ENCODE measurements at places on chromosomes 1 and 21.

GRCh38 chr1:227849251-227849650 is 33.8 kb downstream of the PRSS38 start:
- no peak for DNase-seq

DNA sequence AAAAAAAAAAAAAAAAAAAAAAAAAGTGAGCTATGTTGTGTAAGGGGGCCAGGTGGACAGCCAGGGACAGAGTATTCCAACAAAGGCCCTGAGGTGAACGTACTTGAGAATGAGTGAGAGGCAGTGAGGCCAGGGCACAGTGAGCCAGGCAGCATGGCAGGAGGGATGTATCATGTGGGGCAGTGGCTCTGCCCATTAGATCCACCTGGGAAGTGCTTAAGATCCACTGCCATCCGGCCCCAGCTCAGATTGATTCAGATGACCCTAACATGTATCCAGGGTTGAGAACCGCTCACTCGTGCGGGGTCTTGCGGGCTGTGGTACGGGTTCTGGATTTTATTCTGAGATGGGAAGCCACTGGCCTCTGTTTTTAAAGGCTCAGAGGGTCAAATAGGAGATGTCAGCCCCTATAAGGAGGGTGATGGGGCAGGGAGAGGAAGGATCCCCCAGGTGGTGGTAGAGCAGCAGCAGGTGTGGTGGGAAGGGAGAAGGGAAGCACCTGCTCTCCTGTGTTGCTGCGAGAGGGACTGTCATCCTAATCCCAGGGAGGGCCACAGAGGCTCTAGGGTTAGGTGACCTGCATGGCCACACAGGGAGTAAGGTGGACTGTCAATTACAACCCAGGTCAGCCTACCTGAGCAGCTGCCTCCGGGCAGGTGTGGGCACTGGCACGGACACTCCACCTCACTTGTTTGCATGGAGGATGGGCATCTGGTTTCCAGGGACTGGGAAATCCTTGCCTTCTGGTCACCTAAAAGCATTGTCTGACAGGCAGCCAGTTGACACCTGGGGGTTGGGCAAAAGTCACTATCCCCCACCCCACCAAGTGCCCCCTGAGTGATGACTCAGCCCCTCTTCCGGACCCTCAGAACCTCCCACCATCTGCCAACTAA is 31.6 kb downstream of the CDK18 start:
- no peak for DNase-seq

DNA sequence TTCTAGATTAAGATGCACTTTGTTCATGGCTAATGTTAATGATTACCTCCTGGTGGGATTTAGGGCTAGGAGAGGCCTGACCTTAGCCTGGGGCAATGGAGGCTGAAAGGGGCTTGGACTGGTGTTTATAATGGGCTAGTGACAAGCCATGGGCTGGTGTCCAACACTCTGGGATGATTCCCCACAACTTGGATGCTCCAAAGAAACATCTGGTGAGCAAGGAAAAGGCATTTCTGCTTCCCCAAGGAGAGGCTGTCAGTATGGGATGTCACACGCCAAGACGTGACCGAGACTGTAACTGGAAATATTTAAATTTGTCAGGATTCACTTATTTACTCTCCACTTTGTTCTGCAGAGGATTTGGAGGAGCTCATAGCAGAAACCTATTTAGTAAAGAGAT is 45.2 kb downstream of the PTPRU start:
- no peak for DNase-seq

GRCh38 chr1:81234237-81234636 is 566.5 kb upstream of the ADGRL2 start:
- DNase-seq = no peak

GRCh38 chr1:113830039-113830438 is 17.8 kb upstream of the RSBN1 start:
- no peak for DNase-seq

DNA sequence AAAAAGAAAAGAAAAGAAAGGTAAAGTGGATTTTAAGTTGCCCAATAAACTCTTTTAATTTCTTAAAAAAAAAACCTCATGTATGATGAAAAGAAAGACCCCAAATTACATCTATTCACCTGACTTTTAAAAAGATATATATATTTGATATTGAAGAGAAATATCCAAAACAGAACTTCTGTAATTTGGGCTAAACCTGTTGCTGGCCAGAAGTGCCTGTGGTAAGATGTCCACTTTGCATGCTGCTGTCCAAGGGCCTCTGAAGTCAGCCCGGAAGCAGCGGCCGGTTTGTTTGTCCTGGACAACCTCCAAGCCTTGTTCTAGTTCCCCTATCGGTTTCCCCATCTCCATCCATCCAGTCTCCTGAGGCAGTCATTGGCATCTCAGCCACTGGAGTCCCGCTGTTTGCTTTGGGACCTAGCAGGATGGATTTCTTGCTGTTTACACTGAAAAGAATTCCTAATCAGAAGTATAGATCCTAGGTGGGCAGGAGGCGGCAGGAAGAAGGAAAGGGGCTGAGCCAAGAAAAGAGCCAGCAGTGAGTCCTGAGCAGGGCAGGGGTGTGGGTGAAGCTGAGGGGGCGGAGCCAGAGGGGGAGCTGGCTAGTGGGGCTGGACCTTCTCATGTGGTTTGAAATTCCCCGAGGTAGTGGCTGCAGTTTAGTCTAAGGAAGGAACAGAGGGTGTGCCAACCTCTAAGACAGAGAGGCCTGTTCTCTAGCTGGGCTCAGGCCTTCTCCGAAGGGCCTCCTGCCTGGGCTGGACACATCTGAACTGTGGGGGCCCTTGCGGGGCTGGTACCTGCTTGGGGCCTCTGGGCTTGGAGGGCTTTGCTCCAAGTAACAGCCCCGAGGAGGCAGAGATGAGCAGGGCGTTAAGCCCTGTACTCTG is 3.3 kb downstream of the NCMAP start:
- no peak for DNase-seq

GRCh38 chr1:162765788-162766187 is 24.7 kb upstream of the HSD17B7 start:
- no peak for DNase-seq

GRCh38 chr1:116962987-116963639 is 38.4 kb upstream of the CD101 start:
- DNase-seq = no peak

GRCh38 chr1:93016171-93016570 is 54.9 kb upstream of the DIPK1A start:
- DNase-seq = no peak

DNA sequence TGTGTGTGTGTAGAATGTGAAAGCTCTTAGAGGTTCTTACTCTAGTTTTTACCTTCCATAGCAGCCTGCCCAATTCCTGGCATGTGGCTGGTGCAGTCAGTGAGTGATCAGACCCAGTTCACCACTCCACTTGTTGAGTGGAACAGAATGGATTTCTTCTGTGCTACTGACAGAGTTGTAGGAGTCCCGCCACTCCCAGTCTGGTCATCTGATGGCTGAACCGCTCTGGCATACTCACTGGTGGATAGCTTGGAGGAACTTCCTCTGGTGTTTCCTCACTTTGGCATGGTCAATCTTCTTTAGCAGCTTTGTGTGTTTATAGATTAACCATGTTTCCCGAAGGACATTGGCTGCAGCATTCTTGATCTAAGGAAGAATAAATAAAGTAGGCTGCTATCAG is 106.7 kb upstream of the ADAR start:
- DNase-seq = no peak

DNA sequence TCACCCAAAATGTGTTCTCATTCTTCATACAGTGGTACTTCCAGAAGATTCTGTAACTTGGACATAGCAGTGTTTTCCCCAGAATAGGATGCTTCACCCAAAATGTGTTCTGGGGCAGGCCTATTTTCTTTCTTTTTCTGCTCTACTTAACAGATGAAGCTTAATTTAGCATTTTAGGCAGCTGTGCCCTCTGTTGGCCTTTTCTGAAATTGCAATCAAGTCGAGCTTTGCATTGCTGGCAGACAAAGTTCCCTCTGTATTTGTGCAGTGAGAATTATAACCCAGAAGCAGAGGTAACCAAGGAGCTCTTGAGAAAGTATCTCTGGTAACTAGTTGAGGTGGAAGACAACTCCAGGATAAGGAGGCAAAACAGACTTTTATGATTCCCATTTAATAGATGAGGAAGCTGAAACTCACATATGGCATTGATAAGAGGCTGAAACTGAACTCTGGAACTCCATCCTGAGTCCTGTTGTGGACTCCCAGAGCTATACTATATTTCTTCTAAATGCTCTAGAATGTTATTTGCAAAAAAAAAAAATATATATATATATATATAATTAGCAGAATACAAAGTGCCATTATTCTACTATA is 50.3 kb upstream of the L1TD1 start:
- DNase-seq = no peak

DNA sequence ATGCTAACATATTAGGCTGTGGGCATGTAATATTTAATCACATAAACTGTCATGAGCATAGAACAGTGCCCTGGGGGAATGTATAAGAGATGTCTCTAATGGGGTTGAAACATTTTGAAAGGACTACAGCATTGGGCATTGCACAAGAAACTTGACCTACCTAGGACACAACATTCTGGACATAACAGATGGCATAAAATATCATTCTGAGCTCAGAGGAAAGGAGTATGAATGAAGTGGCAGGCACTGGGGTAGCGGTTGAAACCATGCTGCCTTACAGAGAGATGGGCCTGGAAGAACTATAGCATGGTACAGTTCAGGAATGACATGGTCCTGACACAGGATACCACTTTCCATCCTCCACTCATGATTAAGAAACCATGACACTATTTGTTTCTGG is 69.0 kb downstream of the LPAR3 start:
- DNase-seq = no peak

- DNase-seq = no peak
Measured at GRCh38 chr1:227947386-227947675, 401 bp downstream of the WNT9A start.

- no peak for DNase-seq
Measured at GRCh38 chr1:114215436-114215835, 61.8 kb upstream of the SYT6 start.

- DNase-seq = no peak
Measured at GRCh38 chr1:41022424-41022823, 899 bp upstream of the SLFNL1 start.

GRCh38 chr1:219798283-219799030 is 129.9 kb downstream of the SLC30A10 start:
- no peak for DNase-seq

- DNase-seq = no peak
Measured at GRCh38 chr1:39919545-39919944, 17.8 kb upstream of the MYCL start.

- no peak for DNase-seq
Measured at GRCh38 chr1:65812065-65812464, 19.4 kb downstream of the PDE4B start.

DNA sequence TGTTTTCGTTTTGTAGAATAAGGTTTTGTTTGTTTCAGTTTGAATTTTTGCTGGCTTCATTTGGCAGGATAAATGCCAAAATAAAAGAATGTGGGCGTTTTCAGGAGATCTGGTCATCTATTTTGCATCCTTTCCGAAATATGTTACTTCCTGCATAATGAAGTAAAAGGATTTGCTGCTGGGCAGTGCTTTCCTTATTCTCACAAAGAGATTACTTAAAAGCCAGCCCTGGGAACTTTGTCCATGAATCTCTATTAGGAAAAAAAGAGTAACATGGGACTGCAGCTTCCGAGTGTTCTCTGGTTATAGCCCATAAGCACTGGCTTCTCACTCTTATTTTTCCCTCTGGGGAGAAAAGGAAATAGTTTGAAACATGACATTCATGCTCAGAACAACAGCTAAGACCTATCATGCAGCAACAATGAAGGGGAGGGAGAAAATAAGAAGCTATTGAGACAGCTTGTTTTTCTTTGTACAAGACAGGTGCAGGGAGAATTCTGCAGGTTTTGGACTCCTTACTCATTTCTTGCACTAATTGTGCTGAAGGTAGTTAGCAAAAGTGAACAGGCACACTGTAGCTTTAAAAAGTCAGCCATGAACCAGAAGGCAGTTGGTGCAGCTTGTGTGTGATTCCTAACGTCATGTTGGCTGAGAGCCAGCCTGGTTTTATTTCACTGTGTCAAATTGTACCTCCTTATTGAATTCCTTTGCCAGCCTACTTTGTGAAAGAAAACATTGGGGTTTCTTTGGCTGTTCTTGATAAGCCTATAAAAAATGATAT is at the start of gene SAMD13:
SAMD13 (plus strand) TSS at position 705 of the 781 bp plus-strand sequence. CDS start 1,527 bp downstream, outside the sequence.
- no peak for DNase-seq

DNA sequence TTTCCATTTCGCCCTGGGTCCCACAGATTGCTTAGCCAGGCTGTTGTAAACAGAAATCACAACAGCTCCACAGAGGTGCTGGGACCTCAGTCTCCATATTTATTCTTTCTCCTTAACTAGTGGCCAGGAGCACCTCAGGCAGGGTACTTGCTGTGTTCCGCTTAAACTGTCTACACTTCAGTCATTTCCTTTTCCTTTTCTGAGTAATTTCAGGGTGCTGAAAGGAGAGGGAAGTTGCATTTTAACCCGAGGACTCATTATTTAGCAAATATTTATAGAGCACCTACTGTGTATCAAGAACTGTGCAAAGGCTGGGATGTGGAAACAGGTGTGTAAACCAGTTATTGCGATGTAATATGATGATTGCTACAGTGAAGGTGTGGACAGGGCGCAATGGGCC is 41.9 kb downstream of the ACP6 start:
- DNase-seq = no peak
